ENCODE measurements at places on chromosomes 5 and 9.

GRCh38 chr5:159362220-159362619 lies 31.9 kb upstream of the IL12B start:
- peak; percentile 28 for DNase-seq

DNA sequence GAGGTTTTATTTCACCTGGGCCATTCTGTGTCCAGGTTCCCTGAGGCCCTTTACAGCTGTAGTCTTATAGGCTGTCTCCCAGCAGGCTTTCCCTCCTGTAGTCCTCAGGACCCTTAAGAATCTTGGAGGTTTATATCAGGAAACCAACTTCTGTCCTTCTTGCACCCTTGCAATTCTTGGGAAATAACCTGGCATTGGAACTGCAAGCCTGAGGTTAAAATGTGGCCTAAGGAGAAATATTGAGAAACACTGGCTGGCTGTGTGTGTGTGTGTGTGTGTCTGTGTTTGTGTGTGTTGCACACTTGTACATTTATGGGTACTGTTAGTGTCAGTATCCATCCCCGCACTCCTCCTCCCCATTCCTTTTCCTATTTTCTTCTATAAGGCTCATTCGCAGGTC lies 168.9 kb downstream of the PAPPA start:
- DNase-seq, result no peak

GRCh38 chr5:2917524-2917923 lies 166.0 kb upstream of the IRX2 start:
- DNase-seq, result no peak

- DNase-seq, result no peak
These were observed 41.7 kb upstream of the SLC9A3 start for GRCh38 chr5:565782-566440.

GRCh38 chr5:10301842-10302610 lies 5.7 kb downstream of the CMBL start:
- no peak for DNase-seq

DNA sequence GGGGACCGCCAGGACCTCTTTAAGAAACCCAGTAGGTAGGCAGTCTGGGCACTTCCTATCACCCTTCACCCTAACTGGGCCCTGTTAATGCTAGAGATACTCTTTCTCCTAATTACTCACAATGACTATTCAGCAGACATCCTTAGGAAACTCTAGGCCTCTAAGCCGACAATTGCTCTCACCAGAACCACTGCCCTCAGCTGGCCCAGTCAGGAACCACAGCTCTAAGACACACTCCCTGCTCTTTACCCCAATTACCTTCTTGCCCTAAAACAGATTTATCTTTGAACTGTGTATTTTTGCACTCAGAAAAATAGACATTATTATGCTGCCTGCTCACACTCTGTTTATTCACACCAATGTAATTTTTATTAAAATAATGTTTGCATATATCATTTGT lies 432.6 kb upstream of the SLC30A5 start:
- DNase-seq, result no peak

Measured in KG1 (cell line).